ENCODE measurements at places on chromosomes 12 and 14.

DNA sequence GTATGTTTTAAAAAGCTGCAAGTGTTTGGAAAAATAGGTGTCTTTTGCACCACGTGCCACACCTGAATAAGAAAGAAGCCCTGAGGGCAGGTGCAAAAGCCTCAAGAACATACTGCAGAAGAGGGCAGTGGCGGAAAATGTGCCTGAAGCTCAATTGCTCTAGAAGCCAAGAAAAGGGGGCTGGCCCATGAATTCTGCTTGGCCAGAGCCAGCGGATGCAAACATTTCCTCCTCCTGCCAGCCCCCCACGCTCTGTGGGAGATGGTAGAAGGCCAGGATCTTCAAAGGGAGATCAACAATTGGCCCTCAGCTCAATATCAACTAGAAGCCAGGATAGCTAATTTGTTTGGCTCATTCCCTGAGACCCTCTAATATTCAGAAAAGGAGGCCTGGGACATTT, 80.3 kb upstream of the TMEM132D start:
- no peak for DNase-seq

DNA sequence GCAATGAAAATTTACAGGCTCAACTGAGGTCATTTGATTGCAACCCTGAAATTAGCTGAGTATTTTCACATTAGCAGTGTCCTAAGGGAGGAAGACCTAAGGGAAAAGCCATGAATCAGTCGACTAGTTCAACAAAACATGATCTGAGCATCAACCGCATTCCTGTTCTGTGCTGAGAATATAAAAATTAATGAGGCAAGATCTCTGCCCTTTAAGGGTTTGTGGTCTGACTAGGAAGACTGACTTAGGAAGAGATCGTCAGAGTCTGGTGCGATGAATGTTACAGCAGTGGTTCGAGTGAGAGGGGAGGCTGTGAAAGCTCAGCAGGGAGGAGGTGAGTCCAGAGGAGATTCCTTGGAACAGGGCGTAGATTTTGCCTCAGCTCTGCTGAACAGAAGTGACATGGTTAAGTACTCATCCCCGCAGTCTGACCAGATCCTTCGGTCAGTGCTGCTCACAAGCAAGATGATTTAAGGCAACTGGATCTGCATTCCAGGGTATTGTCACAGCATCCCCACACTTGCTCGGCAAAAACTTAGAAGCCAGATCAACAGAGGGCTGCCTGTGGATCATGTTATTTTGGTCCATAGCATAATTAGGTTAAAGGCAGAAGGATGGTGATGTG, 49.6 kb downstream of the BMAL2 start:
- DNase-seq: no peak

- no peak for DNase-seq
These were observed 1080.3 kb downstream of the GALC start for GRCh38 chr14:86912709-86913108.

GRCh38 chr14:77599889-77600288, 16.5 kb downstream of the SPTLC2 start:
- no peak for DNase-seq

- DNase-seq: no peak
These were observed 10.1 kb upstream of the ATXN7L3B start for GRCh38 chr12:74527491-74527890.

GRCh38 chr12:69888901-69889300, 63.9 kb downstream of the MYRFL start:
- DNase-seq: peak; percentile 76

- DNase-seq: no peak
These were observed 192.1 kb downstream of the VRK1 start for GRCh38 chr14:96989306-96989705.

DNA sequence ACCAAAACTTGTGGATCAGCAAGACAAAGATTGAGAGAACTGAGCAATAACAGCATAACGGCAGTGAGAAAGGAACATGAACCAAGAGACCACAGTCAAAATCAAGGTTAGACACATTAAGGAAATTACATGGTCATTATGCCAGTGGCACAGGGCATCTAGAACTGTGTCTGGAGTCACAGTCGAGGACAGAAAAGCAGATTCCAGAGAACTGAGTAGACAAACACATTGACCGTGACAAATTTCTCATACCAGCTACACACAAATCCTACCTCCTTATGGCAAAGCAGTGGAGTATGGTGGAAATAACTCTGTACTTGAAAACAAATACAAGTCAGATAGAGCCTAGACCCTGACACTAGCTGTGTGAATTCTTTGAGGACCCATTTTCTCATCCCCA, 367.3 kb downstream of the DUSP6 start:
- no peak for DNase-seq

DNA sequence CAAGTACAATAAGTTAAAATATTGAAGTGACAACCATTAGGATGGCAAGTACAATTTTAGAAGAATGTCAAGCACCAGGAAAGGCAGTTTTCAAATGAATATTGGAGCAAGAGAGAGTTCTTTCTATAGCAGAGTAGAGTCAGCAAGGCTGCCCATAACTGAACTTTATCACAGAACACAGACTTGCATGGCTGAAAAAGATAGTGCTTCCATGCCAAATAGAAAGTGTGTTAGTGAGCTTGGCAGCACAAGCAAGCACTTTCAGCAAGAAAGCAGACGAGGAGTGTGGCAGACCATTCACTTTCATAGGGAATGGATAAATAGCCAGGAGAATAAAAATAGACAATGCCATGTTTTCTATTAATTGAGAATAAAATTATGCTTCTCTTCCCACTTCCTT, 647.0 kb upstream of the MGAT4C start:
- no peak for DNase-seq

DNA sequence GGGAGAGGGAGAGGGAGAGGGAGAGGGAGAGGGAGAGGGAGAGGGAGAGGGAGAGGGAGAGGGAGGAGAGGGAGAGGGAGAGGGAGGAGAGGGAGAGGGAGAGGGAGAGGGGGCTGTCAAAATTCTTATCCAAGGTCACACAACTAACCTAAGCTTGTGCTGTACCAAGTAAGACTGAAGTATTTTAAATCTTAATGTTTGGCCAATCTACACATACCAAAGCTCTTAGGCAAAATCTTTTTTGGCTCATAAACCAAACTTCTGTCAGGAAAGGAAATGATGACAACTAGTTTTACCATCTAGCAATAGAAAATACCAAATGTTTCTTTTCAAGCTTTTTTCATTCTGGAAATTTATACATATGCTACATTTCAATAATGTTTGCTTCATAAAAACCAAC, 33.8 kb downstream of the CCDC38 start:
- no peak for DNase-seq

GRCh38 chr14:86087377-86087776, 557.4 kb downstream of the FLRT2 start:
- DNase-seq: no peak

GRCh38 chr12:5071496-5071895, 27.8 kb downstream of the KCNA5 start:
- no peak for DNase-seq

- DNase-seq: no peak
These were observed 25.1 kb downstream of the CDK17 start for GRCh38 chr12:96375170-96375569.
